ENCODE measurements at places on chromosomes 6 and 20. TPM values are rescaled to one million over a fixed set of nuclear protein-coding genes. Genes with fewer than 3 reads are reported as not detected.

The PAK5 gene
- 0.22 TPM for polyA plus RNA-seq

The ZSCAN23 gene
- 5.5 TPM for polyA plus RNA-seq

The ANGPT4 gene
- 0.05 TPM for polyA plus RNA-seq

The SLC26A8 gene
- polyA plus RNA-seq, result 0.39 TPM

The VSX1 gene
- not detected for polyA plus RNA-seq

The EPB41L1 gene
- 21.0 TPM for polyA plus RNA-seq

The CCN6 gene
- polyA plus RNA-seq, result 0.29 TPM

The ARFGEF2 gene
- 15.3 TPM for polyA plus RNA-seq
